ENCODE measurements at places on chromosomes 7 and 10.
A peak's percentile ranks its signal among the peaks of the same experiment; 100 is the strongest.

- DNase-seq = no peak
Observed at GRCh38 chr7:139822855-139823254, 6.2 kb upstream of the TBXAS1 start.

DNA sequence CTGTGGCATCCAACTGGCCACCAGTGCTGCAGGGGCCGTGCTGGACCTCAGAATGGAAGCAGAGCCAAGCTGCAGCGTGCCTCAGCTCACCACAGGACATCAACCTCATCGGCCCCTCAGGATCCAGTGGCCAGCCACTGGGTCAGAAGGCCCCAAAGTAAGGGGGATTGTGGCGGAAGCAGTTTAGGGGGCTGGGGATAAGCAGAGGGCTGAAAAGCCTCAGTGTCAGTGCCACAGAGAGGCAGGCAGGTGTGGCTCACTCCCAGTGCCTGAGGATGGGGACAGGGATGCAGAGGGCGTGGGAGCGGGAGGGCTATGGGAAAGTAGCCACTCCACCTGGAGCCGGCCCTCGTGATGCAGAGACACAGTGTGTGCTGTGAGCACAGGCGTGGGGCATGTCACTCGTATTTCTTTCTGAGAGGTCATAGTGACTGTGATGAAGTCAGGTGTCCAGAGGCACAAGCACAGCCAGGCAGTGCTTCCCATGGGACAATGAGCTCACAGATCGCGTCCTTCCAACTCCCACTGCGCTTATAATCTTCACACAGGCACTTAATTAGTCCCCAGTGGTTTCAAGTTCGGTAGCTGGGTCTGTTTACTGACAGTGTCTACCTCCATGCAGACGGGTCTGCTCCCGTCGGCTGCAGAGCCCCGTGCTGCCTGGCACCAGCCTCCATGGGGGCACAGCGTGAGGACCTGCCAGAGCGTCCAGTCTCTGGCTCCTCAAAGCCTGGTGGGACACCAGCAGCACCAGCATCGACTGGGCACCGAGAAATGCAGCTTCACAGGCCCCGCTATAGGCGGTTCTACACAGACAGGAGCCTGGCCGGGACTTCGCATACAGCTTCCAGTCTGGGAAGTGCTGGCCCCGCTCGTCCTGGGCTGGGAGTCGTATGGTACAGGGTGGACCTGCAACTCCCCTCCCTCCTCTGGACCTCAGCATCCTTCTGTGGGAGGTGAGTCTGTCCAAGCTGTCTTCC, 42.9 kb upstream of the CNPY1 start:
- DNase-seq = no peak

GRCh38 chr7:50866343-50867033, 83.8 kb upstream of the GRB10 start:
- no peak for DNase-seq

DNA sequence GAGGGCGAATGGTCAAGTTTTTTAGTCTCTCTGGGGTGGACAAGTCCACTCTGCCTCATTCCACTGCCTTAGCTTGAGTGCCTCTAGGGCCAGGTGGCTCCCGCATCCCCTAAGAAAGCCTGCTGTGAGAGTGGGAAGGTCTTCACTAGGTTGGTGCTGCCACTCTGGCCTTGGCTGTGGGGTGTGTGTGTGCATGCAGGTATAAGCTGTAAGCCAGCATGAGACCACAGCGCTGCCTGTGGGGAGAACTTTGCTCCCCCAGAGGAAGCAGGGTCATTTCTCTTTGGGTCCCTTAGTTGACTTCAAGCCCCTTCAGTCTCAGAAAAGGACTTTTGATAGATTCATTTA, 25.5 kb upstream of the PCBD1 start:
- DNase-seq = no peak

GRCh38 chr7:40008223-40008815, 58.3 kb downstream of the CDK13 start:
- DNase-seq = peak; percentile 10

- DNase-seq = no peak
Observed at GRCh38 chr10:79084972-79085597, 16.3 kb downstream of the ZMIZ1 start.

GRCh38 chr7:27176962-27177794, 3.1 kb upstream of the HOXA10 start:
- DNase-seq = no peak

GRCh38 chr10:82212753-82213152, 337.8 kb downstream of the NRG3 start:
- no peak for DNase-seq

DNA sequence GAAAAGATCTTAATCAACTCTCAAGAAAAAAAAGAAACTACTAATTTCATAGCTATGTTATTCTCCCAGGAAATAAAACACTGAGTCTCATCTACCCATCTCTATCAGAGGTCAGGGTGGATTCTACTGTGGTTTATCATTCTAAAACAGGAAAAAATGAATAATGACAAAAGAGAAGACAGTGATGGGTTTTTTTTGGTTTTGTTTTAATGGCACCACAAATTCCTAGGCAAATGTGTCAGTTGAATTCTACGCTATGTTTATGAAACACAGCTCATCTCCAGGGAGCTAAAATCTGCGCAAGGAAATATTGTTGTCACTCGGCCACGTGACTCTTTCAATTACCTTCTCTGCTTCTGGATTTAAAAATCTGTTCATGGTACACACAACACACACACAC, 393.4 kb upstream of the SORCS1 start:
- DNase-seq = no peak

DNA sequence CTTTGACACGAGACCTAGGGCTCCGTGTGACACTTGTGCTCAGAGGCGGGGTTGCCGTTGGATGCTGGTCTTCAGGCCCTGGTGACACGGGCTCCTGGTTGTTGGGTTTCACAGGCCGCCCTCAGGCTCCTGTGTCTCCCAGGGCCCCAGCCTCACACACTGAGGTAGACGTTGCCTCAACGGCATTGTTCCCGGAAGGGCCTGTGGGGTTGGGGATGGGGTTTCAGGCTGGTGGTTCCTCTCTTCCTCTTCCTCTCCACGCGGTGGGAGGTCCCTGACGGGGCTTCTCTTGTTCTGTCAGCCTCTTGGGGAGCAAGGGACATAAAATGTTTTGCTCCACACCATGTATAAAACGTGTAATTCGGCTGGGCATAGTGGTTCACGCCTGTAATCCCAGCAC, 125.1 kb downstream of the TRRAP start:
- no peak for DNase-seq

- DNase-seq = no peak
Observed at GRCh38 chr7:22696541-22697228, 30.3 kb upstream of the IL6 start.

GRCh38 chr7:83426325-83426724, 222.6 kb downstream of the SEMA3E start:
- no peak for DNase-seq

DNA sequence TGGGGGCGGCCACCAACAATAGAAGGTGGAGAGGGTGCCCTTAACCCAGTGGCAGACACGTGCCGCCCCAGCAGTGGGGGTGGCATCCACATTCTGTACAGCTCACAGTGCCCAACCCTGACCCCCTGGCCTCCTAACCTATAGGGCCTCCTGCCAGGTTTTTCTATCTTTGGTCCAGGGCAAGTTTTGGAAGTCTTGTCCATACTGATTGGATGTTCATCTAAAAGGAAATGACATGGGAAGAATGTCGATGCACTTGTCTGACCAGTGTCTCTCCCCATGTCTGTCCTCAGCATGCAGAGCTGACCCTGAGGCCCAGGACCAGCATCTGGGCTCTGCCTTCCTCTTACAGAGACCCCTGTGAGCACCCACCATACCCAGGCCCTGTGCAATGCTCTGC, 32.3 kb upstream of the ANTXRL start:
- no peak for DNase-seq

- DNase-seq = no peak
Observed at GRCh38 chr7:2205036-2205780, 27.5 kb downstream of the MAD1L1 start.

GRCh38 chr7:69732203-69732602, 133.9 kb downstream of the AUTS2 start:
- no peak for DNase-seq

GRCh38 chr7:98288064-98288823, 6.8 kb downstream of the BRI3 start:
- DNase-seq = no peak

DNA sequence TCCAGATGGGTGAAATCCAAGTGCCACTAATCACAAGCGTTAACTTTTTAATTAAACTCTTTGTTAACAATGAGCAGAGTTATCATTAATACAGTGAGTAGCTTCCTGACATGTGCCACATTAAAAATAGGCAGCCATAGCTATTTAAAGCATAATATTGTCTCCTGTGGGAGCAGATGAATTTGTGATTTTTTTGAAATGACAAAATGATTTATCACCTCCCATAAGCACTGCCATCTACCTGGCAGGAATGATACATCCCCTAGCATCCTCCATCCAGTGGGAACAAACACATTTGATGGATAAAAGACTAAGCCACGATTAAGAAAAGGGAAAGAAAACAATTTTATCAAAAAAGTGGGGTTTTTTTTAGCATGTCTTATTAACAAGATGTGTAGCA, 162.3 kb upstream of the PLXDC2 start:
- DNase-seq = no peak

DNA sequence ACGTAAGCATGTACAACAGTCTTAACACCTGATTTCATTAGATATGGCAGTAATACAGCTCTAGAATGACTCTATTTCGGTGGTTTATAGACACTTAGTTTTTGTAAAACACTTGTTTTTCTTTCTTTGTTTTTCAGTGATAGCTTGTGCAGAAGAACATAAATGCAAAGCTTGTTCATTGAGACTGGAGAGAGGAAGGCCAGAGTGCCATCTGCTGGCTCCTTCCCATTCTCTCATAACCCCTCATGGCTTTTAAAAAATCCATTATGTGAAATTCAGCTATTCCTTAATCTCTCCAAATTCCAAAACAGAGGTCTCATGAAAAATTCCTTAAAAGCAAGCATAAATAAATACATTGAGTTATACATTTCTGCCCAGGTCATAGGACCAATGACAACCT, 76.3 kb downstream of the CACNB2 start:
- DNase-seq = no peak

GRCh38 chr7:149569025-149569725, 71.6 kb upstream of the ZNF746 start:
- DNase-seq = no peak

DNA sequence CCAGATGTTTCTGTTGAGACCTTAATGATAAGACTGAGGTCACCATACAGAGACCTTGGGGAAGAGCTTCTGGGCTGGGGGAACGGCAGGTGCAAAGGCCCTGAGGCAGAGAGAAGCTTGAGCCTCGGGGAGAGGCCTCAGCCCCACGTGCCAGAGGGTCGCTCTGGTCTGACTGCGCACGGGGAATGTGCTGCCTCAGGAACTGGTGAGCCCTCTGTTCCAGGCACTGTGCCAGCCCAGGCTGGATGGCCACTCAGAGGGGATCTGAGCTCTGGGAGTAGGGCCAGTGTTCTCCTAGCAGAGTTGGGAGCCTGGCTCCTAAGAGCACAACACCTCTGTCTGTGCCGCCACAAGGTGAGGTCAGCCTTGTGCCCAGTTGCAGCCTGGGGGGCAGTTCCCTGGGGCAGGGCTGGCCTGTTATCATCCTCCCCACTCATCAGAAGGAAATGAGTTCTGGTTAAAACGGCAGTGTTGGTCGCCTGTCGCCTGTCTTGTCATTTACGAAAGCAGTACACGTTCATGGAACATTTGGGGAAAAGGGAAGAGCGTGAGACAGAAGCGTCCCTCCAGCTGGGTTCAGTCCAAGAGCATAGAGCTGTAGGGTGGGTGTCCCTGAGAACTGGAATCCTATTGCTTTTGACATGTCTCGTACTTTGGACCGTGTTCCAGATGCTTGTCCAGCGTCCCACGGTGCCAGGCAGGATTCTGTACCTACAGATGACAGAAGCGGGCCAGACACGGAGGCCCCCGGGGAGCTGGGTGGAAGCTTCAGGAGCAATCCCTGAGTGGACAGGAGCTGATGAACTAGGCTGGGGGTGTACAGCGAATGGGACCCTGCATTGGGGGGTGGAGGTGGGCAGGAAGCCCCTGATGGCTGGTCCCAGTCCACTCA, 4.3 kb downstream of the TTYH3 start:
- no peak for DNase-seq

DNA sequence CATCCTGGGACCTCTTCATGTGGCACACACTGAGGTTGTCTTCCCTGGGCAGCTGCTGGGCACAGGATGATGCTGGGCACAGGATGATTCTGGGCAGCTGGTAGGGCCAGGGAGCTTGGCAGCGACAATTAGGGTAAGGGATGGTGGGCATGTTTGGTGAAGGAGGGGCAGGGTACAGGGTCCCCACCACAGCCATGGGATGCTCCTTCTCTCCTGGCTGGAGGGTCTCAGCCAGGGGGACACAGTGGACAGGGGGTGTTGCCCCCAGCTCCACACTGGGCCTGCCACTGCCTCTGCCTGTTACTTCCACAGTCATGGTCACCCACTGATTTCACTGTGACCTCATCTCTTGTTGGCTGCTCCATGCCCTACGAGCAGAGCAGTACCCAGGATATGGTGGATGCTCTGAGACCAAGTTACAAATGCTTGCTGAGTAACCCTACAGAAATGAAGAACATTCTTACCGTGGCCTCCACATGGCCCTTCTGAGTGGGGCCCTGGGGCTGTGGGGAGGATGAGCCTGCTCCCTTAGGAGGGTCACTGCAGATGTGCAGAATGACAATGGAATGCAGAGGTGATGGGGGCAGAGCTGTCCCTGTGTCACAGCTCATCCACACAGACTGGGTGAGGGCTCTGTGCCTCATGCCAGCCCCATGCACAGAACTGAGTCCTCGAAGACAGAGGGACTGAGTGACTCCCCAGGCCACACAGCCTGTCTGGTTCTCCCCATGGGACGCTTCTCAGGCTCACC, 28.4 kb upstream of the RET start:
- DNase-seq = no peak

DNA sequence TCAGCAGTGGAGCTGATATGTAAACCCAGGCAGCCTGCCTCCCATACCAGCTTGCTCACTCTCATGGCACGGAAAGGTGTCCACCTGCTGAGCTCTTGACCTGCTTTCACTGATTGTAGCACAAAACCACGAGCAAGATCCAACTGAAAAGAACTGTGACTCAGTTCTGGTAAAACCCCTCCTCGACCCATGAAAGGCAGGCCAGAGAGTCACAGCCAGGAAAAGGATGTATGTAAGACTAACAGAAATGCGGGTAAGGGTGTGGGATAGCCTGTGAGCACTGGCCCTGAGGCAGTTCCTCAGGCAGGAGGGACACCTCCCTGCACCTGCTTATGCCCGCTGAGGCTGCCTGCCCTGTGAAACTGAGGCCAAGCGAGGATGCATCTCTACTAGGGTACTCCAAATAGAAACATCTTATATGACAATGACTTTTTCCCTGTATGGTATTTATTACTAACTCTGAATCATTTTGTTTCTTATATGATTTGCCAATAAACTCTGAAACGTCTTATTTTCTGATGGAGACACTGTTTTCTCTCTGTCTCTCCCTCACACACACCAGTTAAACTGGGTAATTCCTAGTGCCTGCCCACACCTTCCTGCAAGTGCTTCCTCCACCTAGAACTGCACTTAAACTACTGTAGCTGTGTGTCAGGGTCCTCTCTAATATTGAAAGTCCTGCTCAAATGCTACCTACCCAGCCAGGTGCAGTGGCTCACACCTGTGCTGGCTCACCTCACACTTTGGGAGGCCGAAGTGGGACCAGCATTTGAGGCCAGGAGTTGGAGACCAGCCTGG, 73.3 kb upstream of the GHITM start:
- no peak for DNase-seq

GRCh38 chr10:113498997-113499396, 53.9 kb upstream of the HABP2 start:
- DNase-seq = peak; percentile 76

- no peak for DNase-seq
Observed at GRCh38 chr10:44154956-44155355, 229.9 kb downstream of the CXCL12 start.

All from muscle of arm (tissue), 14 donors.